ENCODE measurements at places on chromosomes 4 and X.
A peak's percentile ranks its signal among the peaks of the same experiment; 100 is the strongest.

DNA sequence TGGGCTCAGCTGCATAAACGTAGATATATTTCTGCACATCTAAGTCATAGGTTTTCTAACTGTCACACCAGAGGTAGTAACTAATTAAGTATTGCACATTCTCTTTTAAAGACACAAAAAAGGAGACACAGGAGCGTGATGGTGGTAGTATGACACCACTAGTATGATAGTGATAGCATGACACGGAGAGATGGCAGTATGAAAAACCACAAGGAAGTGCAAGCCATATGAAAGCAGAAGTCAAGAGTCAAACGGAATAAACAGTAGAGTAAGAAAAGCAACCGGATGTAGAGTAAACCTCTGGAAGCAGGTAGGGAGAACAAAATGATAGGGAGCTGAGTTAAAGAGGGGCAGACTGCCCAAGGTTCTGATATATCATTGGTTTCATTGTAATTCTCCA, 382.2 kb upstream of the INTU start:
- no peak for DNase-seq

- no peak for DNase-seq
Measured at GRCh38 chrX:54928876-54929275, 8.3 kb downstream of the TRO start.

DNA sequence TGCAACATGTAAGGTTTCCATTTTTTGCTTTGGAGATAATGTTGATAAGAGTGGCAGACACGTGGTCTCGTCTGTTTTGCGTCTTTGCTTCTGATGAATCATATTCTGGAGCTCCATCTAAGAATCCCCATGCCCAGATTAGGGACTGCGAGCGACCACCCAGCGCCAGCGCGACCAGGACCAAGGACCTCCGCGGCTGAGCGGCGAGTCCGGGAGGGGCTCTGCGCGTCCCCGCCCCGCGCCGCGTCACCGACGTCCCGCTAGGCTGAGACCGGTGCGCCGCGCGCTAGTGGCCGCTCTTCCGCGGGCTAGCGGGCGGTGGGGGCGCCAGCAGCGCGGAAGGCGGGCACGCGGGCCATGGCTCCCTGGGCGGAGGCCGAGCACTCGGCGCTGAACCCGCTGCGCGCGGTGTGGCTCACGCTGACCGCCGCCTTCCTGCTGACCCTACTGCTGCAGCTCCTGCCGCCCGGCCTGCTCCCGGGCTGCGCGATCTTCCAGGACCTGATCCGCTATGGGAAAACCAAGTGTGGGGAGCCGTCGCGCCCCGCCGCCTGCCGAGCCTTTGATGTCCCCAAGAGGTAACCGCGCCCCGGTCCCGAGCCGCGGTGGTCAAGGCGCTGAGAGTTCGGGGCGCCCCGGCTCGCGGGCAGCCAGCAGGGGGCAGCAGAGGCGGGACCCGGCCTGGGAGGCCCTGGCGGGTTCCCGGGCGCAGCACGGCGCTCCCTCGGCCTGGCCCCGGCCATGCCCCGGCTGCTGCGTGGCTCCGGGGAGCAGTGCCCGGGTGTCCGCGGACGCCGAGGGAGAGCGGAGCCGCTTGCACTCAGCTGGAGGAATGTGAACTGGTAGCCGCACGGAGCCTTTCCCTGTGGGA, at the start of gene SRD5A3:
Gene SRD5A3 (plus strand): TSS at position 263 of the 871 bp plus-strand sequence. CDS start 95 bp downstream, at position 358.
- DNase-seq = peak; percentile 83

DNA sequence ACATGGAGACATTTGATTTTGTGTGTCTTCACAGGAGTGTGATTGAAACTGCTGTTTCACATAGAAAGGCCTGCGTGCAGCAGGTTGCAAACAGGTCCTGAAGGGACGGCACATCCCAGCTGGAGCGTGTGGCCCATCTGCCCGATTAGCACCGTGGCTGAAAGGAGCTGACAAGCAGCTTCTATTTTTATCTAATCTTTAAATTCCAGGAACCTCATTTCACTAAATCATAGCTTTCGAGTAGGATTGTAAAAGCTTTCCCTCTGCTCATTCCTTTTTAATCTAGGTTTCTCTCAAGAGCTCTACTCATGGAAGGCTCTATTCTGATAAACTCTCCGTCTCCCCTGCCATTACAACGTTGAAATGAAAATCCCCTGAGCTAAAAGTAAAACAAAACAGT, 106.8 kb downstream of the FSTL5 start:
- DNase-seq = no peak

DNA sequence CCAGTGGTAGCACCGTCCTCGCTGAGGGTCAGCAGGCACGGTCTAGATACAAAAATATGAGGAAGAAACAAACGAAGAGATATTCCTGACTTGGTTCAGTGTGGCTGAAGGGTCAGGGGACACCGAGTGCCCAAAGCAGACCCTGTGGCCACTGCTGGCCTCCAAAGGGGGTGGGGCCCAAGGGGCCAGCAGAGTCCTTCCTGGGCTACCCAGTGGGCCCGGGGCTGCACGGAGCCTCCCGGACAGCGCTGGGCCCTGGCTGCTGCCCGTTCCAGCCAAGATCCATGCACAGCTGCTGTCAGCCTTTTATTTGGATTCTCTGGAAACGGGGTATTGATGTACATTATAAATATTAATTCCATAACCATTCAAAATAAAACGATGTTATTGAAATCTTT, 20.4 kb downstream of the NELFA start:
- DNase-seq = no peak

- no peak for DNase-seq
Measured at GRCh38 chr4:54050214-54050904, 14.0 kb downstream of the CHIC2 start.

Data from CD4-positive, alpha-beta T cell treated with Interleukin-12 subunit alpha and Interleukin-12 subunit beta, for 1 hour (primary cell).